ENCODE measurements at places on chromosomes 2 and 18. TPM values are rescaled to one million over a fixed set of nuclear protein-coding genes. Genes with fewer than 3 reads are reported as not detected.

CRYGC gene
- total RNA-seq, result not detected

- no peak overlapping the region for H3K27ac ChIP-seq
- H3K36me3 ChIP-seq, result no peaks in the 10 kb centered on the region
- peaks cover 3% of the 10 kb centered on the region for H3K4me1 ChIP-seq
Observed at GRCh38 chr2:168203762-168204693, 43.4 kb downstream of the STK39 start.

GRCh38 chr18:23487738-23488570, 15.4 kb upstream of the RMC1 start:
- peak overlapping the region; percentile 57 for H3K27ac ChIP-seq
- no peaks in the 10 kb centered on the region for H3K27me3 ChIP-seq
- peak; percentile 2 for DNase-seq
- peaks cover 8% of the 10 kb centered on the region for H3K4me1 ChIP-seq

DNA sequence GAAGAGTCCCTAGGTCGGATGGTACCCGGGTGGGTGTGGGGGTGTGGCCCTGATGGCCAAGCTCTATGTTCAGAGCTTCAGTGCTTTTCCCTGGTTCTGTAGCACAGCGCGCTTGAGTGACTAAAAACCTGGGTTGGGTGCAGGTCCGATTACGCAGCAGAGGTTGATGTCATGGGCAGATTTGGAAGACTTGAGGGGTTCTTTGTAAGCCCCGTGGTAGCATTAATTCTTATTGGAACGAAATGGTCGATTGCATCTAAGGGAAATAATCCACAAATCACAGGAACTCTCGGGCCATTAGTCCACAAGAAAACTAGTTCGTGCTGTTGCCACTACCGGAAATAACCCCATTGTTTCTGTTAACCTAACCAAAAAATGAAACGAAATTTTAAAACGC, 9.0 kb downstream of the HOXD8 start:
- no peaks in the 10 kb centered on the region for H3K36me3 ChIP-seq
- H3K4me1 ChIP-seq, result peaks cover 29% of the 10 kb centered on the region
- H3K27me3 ChIP-seq, result peaks cover 91% of the 10 kb centered on the region
- no peak for DNase-seq

ALPP gene
- not detected for total RNA-seq

CNRIP1 gene
- total RNA-seq, result not detected

DNA sequence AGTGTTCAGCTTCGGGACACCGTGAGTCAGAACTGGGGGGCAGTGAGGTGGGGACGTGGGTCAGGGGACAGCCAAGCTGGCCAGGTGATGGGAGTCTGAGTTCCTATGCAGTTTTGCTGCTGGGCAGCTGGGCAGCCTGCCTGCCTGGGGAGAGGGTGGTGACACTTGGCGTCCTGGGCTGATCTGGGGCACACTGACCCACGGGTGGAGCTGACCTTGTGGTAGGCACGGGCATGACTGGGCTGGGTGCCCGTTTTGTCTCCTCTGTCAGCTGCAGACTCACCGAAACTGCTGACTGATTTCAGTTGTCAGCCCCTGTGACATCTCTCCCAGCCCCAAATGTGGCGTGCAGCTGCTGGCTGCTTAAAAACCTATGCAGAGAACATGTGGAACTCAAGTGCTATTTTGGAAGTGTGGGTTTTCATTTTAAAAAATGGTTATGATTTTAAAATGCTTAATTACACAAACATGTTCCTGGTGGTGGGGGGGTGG, 32.6 kb upstream of the E2F6 start:
- H3K4me1 ChIP-seq, result no peaks in the 10 kb centered on the region
- no peak overlapping the region for H3K4me3 ChIP-seq
- DNase-seq, result no peak
- H3K27me3 ChIP-seq, result no peaks in the 10 kb centered on the region
- H3K27ac ChIP-seq, result no peak overlapping the region
- H3K36me3 ChIP-seq, result no peaks in the 10 kb centered on the region

FBXO48 gene
- 1.5 TPM for total RNA-seq

DNA sequence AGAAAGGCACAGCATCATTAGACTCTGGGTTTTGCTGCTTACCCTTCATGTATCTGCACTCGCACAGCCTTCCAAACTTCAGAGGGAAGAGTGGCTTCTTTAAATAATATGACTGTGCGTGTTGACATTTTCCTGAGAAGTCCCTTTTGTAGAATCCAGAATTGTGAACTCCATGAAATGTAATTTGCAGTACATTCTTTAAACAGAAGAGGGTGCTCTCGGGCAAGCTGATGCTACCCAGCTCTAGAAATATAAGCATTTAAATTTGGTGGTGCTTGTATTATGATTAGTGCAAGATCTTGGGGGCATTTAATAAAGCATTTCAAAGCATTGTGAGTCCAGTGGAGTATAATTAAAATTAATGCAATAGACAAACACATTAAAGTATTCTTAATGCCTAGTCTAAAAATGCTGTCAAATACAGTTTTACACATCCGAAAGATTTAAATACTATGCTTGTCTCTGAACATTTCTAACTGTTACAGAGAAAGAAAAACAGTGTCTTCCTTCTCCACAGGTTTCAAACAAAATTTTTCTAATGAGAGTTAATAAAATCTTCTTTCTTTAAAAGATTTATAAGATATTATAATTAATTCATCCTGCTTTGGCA, 17.3 kb upstream of the GTF2A1L start:
- H3K27ac ChIP-seq, result no peak overlapping the region
- no peaks in the 10 kb centered on the region for H3K4me1 ChIP-seq
- no peak for DNase-seq
- H3K4me3 ChIP-seq, result no peak overlapping the region
- H3K27me3 ChIP-seq, result no peaks in the 10 kb centered on the region
- H3K36me3 ChIP-seq, result no peaks in the 10 kb centered on the region

SLC23A3 gene
- 2.3 TPM for total RNA-seq

DNA sequence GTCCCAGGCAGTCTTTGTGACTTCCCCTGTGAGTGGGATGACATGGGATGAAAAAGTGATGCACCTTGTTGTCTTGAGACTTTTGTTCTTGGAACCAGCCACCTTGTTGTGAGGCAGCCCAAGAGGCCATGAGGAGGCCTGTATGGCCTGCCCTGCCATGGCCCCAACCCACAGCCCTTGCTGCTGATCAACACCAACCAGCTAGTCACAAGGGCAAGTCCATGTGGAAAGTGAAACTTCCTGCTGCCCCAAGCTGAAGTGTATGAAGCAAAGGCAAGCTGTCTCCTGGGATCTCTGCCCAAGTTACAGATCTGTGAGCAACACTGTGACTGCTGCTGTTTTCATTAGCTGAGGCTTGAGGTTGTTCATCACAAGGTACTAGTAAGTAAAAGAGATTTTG, 21.6 kb downstream of the TMEM18 start:
- peaks cover 15% of the 10 kb centered on the region for H3K4me1 ChIP-seq
- no peak for DNase-seq
- no peak overlapping the region for H3K4me3 ChIP-seq

LYPD6 gene
- total RNA-seq, result not detected
